ENCODE measurements at places on chromosomes 2 and 18.

- DNase-seq: no peak
Observed at GRCh38 chr2:102258386-102259074, 52.8 kb upstream of the IL1RL1 start.

DNA sequence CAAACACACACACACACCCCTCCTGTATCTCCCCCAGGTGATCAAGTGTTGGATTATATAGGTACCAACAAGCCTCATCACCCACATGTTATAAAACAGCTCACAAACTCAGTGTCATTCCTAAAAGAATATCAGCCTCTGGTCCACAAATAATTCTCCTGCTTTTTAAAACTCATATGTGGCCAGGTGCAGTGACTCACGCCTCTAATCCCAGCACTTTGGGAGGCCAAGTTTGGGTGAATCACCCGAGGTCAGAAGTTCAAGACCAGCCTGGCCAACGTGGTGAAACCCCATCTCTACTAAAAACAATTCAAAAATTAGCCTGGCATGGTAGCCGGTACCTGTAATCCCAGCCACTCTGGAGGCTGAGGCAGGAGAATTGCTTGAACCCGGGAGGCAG, 87.8 kb downstream of the LRATD1 start:
- DNase-seq: no peak

GRCh38 chr2:128405981-128406613, 87.4 kb upstream of the HS6ST1 start:
- no peak for DNase-seq

GRCh38 chr18:31204833-31205232, 42.2 kb upstream of the DSC1 start:
- no peak for DNase-seq

DNA sequence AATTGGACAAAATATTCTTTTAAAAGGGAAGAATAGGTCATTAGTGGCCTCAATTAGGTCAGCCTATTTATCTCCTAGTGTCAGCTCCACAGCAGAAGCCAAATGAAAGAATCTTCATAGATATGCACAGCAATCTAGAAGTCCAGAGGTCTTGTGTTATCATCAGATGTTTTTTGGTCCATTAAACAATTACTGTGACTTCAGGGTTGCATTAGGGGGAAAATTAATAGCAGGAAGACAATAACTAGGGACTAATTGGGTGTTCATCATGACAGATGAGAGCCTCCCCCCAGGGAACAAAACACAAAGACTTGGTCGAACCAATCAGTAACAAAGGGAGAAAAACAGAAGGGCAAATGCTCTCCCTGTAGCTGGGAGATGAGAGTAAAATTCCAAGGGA, 264.7 kb downstream of the PTH2R start:
- DNase-seq: no peak

GRCh38 chr18:2515908-2516625, 55.2 kb downstream of the METTL4 start:
- no peak for DNase-seq

DNA sequence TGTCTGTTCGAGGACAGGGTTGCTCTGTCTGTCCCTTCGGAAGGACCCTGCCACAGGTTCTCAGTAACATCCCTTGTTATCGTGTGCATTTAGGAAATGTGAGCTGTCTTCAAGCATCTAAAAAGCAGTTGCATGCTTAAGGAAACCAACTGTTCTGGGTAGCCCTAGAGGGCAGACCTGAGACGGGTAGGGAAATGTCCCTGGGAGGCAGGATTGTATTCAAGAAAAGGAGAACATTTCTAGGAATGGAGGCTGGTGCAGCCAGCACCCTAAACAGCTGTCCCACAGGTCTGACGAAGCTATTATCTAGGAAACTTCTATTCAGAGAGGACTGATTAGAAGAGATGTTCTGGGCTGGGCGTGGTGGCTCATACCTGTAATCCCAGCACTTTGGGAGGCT, 414.2 kb downstream of the NBAS start:
- no peak for DNase-seq

DNA sequence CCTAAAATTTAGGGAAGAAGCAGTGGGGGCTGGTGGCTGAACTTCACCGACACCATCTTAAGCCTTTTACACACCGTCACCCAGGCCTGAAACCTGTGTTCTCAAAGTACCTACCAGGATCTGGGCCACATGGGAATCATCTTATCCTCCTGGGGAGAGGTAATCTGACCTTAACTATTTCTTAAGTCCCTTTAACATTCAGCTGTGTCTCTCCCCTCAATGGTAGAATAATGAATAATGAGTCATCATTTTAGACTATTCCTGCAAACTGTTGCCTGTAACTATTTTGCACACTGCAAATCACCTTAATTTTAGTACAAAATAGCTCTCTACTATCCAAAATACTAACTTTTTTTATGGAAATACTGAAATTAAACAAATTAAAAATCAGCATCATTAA, 149.4 kb upstream of the KLF7 start:
- no peak for DNase-seq

- no peak for DNase-seq
Observed at GRCh38 chr18:35424356-35424755, 47.2 kb upstream of the ZNF396 start.

GRCh38 chr2:28951910-28952835, 28.9 kb upstream of the TOGARAM2 start:
- DNase-seq: peak; percentile 69

GRCh38 chr2:207184348-207184747, 18.6 kb upstream of the KLF7 start:
- no peak for DNase-seq

GRCh38 chr2:86580560-86580959, 17.3 kb upstream of the CHMP3 start:
- DNase-seq: no peak

DNA sequence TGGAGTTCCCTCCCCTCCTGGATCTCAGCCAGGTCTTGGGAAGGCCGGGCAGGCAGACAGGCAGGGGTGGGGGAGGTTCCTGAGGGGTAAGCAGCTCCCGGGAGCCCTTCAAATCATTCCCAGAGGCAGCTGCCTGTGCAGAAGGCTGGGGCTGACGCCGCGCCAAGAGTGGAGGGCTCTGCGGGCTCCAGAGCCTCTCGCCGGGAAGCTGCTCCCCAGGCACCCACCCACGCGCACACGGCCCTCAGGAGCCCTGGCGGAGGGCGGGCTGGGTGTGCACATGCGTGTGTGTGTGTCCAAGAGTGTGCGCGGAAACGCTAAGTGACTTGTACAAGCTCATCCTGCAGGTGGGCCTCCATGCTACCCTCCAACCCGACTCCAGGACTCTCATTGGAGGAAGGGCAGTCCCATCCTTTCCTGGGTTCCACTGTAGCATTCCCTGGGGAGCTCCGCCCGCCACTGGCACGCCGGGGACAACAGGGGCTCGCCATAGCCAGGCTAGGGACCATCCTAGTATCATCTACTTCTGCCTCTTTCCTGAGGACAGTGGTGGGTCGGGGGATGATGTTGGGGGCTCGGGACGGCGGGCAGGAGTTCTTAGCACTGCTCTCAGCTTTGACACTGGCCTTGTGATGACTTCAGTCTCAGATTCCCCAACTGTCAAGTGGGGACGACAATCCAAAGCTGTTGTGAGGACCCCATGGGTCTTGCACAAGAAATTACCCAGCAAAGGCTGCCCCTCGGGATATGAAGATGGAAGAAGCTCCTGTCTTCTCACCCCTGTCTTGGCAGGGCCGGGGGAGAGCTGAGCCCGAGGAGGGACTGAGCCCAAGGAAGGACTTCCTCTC, 50.3 kb downstream of the INHBB start:
- no peak for DNase-seq

- no peak for DNase-seq
Observed at GRCh38 chr18:49207361-49207760, 253.1 kb downstream of the DYM start.

DNA sequence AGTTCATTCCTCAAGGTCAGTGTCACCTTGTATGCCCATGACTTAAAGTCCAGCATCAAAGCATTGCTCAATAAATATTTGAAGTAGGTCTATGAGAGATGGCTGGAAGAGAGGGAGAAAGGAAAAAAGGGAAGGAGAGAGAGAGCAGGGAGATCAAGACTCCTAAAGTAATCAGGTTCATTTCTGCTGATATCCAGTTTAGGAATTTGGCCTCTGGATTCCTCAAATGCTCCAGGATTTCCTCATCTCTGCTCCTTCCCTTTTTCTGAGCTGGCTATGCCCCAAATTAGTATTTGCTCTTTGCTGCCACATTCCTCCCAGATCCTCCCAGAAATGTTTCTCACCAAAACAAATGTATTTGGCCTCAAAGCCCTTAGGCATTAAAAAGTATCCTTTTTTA, 739.4 kb upstream of the CHAC2 start:
- DNase-seq: no peak

- no peak for DNase-seq
Observed at GRCh38 chr2:46655551-46656436, 176.4 kb downstream of the TMEM247 start.

DNA sequence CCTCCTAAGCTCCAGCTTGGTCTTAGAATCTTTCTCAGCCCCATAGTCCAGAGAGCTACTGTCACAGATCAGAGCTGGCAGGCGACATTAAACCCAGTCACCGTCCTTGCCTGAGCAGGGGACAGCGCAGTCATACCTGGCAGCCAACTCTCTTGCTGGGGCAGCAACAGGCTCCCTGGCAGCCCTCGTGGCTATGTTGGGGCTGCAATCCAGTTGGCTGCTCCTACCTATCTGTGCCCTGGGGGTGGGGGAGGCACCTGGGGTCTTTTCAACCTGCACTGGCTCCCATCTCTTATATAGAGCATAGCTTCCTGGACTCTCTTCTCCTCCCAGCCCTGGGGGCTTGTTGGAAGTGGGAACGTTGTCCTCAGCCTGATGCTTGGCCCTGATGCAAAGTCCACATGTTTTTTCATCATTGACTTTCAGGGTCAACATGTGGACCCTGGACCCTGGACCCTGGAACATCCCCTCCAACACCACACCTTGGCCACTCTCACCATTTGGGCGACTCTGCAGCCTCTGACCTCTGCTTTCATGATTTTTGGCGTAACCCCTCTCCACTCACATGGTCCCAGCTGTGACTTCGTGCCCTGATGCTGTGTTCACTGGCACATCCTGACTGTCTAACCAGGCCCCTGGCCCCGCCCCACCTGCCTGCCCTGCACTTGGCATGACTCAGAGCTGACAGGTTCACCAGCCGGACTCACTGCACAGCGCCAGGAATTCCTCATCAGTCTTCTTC, 45.6 kb downstream of the ATOH8 start:
- DNase-seq: peak; percentile 97

Measured in right lobe of liver (tissue), 6 donors.